Activated CD8-positive, alpha-beta memory T cell treated with anti-CD3 and anti-CD28 coated beads for 24 hours (primary cell): ENCODE measurements at places on chromosomes 3 and 15.
A peak's percentile ranks its signal among the peaks of the same experiment; 100 is the strongest.

- no peak for DNase-seq
These were observed 130.2 kb upstream of the FEZF2 start for GRCh38 chr3:62503516-62503915.

DNA sequence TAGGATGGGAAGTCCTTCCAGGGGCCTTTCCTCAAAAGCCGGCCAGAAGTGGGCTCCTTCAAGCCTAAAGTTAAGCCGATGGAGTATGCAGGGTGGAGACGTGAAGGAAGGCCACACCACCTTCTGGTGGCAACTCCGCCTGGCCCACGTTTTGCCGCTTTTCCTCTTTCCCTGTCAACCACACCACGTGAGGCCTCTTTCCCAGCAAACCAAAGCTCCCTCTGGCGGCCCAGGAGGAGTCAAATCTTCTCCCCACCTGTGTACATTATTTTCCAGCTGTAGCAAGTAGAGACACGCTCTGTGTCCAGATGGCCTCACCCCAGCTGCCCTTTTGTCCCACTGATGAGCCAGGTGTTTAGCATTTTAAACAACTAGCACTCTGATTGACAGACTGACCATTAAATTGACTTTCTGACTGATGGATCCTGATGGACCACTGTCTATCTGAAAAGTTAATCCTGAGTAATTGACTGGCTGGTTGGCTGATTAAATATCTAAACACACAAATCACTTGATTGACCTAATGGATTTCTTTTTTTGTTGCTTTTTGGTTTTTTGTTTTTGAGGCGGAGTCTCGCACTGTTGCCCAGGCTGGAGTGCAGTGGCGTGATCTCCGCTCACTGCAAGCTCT, 59.6 kb upstream of the ZBTB38 start:
- DNase-seq: no peak

- no peak for DNase-seq
These were observed 65.9 kb upstream of the C3orf80 start for GRCh38 chr3:160159341-160159740.

GRCh38 chr15:47299846-47300434, 417.4 kb upstream of the SEMA6D start:
- DNase-seq: no peak

- no peak for DNase-seq
These were observed 28.5 kb upstream of the TATDN2 start for GRCh38 chr3:10219737-10220136.

DNA sequence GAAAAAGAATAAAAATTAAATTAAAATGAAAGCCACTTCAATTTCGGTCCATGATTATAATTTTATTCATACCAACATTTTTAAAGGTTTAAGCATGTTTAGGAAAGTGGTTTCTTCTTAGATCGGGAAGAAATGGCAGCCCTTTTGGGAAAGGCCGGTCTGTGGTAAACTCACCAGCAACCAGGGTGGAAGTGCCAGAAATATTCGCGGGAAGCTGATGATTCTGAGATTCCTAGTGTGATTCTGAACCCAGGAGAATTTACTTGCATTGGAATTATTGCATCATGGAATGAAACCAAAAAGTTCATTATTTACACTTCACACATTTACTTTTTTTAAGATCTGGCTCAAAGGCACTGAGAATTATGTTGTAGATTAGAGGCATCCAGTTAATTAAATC, 97.2 kb upstream of the CCNL1 start:
- no peak for DNase-seq

DNA sequence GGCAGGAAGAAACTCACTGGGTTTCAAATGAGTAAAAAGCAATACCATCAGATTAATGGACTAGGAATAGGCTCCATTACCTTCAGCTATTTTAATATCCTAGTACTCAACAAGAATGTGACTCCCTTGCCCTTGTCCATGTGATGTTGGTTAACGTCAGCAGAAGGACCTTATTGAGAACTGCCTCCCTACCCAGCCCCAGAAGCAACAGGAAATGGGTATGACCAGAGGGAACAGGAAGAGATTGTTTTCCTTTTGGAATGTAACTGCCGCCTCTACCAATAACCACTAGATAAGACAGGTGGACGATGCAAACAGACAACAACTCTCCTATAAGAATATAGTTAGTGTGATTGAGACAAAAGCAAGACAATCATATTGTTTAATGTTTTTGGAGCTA, 10.4 kb upstream of the MME start:
- DNase-seq: no peak

DNA sequence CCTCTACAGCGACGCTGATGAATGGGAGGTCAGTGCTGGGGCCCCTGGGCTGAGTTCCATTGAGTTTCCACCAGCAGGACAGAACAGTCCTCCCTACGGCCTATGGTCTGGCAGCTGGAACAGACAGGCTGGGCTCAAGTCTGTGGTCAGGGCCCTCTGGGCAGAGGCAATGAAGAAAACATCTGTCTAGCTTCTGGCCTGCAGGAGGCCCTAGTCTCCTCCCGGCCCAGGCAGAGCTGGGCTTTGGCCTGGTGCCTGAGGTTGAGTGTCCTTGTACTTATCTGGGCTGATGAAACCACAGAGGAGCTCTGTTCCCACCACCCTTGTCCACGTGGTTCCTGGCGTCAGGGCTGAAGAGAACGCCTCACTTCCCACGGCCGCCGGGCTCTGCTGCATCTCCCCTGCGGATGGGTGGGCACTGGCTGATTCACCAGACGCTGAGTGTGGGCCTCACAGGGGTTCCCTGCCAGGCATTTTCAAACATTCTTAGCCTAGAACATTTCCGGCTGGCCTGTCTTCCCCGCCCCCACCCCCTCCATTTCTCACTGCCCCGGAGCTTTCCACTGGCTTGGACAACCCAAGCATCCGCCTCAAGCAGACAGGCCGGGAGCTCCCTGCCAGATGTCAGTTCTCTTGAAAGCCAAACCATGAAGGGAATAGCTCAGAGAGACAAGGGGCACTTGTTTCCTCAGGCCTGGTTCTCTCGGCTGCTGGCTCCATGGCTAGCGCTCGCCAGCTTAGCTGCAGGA, 20.3 kb downstream of the PPCDC start:
- DNase-seq: no peak

- DNase-seq: peak; percentile 38
These were observed 22.8 kb downstream of the TMEM43 start for GRCh38 chr3:14147617-14148016.

DNA sequence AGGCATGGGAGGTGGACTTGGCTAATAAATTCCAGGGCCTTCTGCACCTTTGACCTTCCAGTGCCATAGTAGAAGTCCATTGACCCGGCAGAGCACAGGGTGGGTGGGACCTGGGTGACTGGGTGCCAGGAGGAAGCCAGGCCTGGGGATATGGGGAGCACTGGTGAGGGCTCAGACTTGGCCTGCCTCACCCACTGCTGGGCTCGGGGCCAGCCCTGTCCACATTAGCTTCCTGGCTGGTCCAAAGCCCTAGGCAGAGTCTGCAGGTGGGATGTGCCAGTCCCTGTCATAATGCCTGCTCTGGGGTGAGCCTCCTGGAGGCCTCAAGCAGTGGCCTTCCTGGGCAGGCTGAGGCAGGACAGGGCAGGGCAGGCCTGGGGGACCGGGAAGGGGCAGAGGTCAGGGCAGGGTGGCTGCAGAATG, 38.1 kb upstream of the CHRNB4 start:
- DNase-seq: no peak

GRCh38 chr15:67133026-67133425, 67.6 kb downstream of the SMAD3 start:
- DNase-seq: no peak

GRCh38 chr15:25971053-25971452, 107.9 kb upstream of the ATP10A start:
- DNase-seq: no peak

- no peak for DNase-seq
These were observed 52.4 kb upstream of the CMTM8 start for GRCh38 chr3:32186097-32186496.

DNA sequence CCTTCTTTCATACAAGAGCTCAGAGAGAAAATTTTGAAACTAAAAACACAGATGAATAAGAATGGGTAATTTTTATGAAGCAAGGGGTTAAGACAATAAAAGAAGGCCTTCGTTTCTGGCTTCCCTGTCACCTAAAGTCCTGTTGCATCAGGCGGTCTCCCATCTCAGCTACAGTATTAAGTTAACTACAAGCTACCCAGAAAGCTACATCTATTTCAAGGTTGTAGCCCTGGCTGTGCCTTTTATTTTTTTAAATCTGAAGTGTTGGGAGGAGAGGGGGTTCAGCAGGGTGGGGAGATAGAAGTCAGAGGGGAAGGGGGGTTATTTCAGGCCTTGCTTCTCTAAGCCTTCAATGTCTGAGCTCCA, 183.3 kb downstream of the TPRG1 start:
- DNase-seq: no peak

GRCh38 chr3:192573240-192573639, 154.1 kb downstream of the FGF12 start:
- no peak for DNase-seq

GRCh38 chr3:112765531-112765930, 81.1 kb downstream of the CD200R1L start:
- DNase-seq: no peak

DNA sequence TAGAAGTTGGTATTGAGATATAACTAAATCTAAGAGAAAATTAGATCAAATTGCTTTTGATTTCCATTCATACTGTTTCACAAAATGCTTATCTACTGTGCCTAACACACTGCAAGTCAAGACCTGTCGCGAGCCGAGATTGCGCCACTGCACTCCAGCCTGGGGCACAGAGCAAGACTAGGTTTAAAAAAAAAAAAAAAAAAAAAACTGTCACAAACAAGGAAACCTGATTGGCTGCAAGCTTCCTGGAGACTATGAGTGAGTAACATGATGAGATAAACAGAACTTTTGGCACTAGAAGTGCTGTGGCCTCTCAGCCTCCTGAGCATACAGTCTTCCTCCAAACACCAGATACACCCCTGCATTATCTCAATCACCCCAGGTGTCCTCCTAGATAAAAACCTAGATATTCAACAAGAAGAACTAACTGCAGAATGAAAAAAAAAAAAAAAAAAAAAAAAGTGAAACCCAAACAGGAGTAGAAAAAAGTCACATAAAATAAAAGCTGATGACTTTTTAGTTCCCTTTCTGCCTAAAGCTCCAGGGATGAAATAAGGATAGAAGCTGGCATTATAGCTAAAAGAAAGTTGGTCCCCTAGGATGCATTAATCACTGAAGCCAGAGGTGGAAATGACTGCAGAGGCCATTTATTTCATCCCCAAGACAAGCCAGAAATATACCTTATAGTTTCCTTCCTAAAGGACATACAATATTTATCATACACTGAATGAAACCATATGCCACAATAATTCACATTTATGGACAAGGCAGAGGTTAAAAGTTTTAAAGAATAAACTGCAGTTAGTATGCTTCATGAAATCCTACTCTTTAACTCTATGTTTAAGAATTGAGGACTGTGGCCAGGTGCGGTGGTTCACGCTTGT, 82.4 kb downstream of the P3H2 start:
- no peak for DNase-seq

DNA sequence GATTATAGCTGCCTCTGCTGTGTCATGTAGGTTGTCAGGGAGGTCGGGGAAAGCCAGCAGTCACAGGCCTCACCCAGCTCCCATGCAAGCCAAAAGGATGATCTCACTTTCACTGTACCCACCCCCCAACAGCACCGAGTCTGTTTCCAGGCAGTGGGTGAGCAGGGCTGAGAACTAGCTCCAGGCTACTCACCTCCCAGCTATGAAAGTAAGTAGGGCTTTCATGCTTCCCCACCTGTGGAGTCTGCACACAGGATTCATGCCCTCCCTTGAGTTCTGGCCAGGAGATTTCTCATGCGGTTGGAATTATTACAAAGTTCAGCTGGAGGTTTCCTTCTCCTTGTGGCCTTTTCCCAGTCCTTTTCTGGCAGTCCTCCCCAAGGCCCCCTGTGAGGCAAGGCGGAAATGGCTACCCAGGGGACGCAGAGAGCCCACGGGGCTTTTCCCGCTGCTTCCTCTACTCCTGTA, 356.2 kb downstream of the SV2B start:
- DNase-seq: no peak

DNA sequence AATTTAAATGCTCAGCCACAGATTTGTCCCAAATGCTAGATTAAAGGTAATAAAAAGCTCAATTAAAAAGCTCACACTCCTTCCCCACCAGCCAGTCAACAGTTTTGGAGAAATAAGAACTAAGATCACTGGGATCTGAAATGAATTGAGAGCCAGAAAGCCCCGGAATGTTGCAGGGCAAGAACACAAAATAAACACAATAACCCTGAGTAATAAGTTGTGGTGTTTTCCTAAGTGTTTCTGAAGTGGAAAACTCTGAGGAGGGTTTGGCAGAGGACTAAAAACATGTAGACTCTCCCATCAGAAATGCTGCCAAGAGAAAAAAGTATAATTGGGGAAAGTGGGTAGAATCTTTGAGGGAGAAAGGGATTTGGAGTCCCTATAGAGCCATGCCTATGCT, 127.8 kb downstream of the ABI3BP start:
- DNase-seq: no peak

DNA sequence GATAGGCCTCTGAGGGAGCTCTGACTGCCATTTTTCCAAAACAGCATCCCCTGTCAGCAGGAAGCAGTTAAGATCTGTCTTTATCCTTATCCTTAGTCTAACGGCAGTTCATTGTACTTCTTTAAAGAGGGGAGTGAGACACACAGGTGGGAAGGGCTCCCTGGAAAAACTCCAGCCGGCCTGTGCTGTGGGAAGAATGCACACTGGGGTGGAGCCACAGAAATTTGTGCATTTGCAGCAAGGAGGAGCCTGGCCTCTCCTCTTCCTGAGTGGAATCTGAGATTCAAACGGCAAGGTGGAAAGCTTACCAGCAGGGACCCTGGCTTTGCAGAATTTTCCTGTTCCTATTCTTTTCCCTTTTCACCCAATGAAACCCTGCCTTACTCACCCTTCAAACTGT, 1209.4 kb downstream of the ROBO2 start:
- DNase-seq: no peak

GRCh38 chr15:31758126-31758525, 272.2 kb upstream of the CHRNA7 start:
- DNase-seq: no peak

- peak; percentile 13 for DNase-seq
These were observed 3.4 kb downstream of the SCN5A start for GRCh38 chr3:38646062-38646461.

- DNase-seq: no peak
These were observed 1.1 kb upstream of the PIK3CA start for GRCh38 chr3:179146911-179147513.

GRCh38 chr15:95266451-95267061, 1035.2 kb downstream of the MCTP2 start:
- no peak for DNase-seq

DNA sequence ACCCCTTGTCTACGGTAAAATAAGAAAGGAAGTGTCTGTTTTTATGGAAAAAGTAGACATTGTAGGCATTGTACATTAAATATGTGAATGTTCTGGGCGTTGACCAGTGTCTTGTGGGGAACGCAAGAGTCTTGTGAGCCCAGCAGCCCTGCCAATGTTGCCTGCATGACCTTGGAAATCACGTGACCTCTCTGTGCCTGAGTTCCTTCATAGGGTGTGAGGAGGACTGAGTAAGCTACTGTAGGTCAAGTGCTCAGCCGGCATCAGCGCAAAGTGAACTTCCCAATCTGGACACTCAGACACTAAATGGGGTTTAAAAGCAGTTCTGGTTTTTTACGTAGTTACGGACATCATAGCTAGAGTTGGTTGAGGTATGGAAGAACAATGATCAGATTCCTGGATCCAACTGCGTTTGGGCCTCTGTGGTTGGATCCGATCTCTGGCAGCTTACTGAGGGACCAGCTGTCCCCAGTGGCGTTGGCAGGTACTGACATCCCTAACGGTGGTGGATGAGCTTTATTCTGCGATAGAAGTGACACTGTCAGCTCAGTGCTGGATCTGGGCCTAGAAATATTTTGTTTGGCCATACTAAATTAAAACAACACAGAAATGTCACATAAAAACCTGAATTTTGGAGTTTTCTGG, 63.8 kb downstream of the SPSB4 start:
- DNase-seq: no peak

GRCh38 chr3:23832523-23832922, 26.8 kb downstream of the UBE2E1 start:
- no peak for DNase-seq
